ENCODE measurements at places on chromosomes 5 and 9. TPM values are rescaled to one million over a fixed set of nuclear protein-coding genes. Genes with fewer than 3 reads are reported as not detected.

PCDHB9 gene
- total RNA-seq, result 3.1 TPM

DCTN3 gene
- 105 TPM for total RNA-seq

TEX48 gene
- not detected for total RNA-seq

AK6 gene
- total RNA-seq, result 43.7 TPM

ERCC6L2 gene
- 61.8 TPM for total RNA-seq

UNC5A gene
- total RNA-seq, result 0.06 TPM

KLHL9 gene
- total RNA-seq, result 35.5 TPM

NEUROG1 gene
- not detected for total RNA-seq

ADAM19 gene
- 71.8 TPM for total RNA-seq

SLC34A3 gene
- not detected for total RNA-seq

PPP3R2 gene
- not detected for total RNA-seq

FGF18 gene
- 0.06 TPM for total RNA-seq

BRINP1 gene
- total RNA-seq, result 0.23 TPM

SPINK13 gene
- not detected for total RNA-seq

GNA14 gene
- total RNA-seq, result not detected

RGP1 gene
- 13.5 TPM for total RNA-seq

FBP2 gene
- total RNA-seq, result not detected

AKNA gene
- total RNA-seq, result 3.7 TPM

WNT8A gene
- not detected for total RNA-seq

TUSC1 gene
- total RNA-seq, result 11.7 TPM

SPATA31A5 gene
- not detected for total RNA-seq

PRSS3 gene
- not detected for total RNA-seq

HARS1 gene
- total RNA-seq, result 103 TPM

PCDHGB4 gene
- 0.69 TPM for total RNA-seq

SLCO4C1 gene
- total RNA-seq, result not detected

MVB12B gene
- total RNA-seq, result 4.8 TPM

PCDHGC3 gene
- total RNA-seq, result 96.0 TPM

TXNDC15 gene
- total RNA-seq, result 126 TPM

OR1L1 gene
- total RNA-seq, result not detected

CDO1 gene
- 2.7 TPM for total RNA-seq

SOWAHA gene
- not detected for total RNA-seq

TAF11L9 gene
- not detected for total RNA-seq

DPP7 gene
- total RNA-seq, result 81.8 TPM

NCS1 gene
- 70.1 TPM for total RNA-seq

CDH9 gene
- total RNA-seq, result not detected

TMOD1 gene
- total RNA-seq, result not detected

All from LHCN-M2 (cell line).